Spinal cord (tissue), 10 donors: ENCODE measurements at places on chromosomes 16 and 17. TPM values are rescaled to one million over a fixed set of nuclear protein-coding genes. Genes with fewer than 3 reads are reported as not detected.

The ADAD2 gene
- polyA plus RNA-seq: 0.51 TPM

The CDRT15 gene
- 0.95 TPM for polyA plus RNA-seq

The HBQ1 gene
- polyA plus RNA-seq: 11.6 TPM

The OGFOD1 gene
- polyA plus RNA-seq: 35.1 TPM

The NPIPA3 gene
- polyA plus RNA-seq: 15.6 TPM

The ANKRD40CL gene
- polyA plus RNA-seq: 0.63 TPM

The ZNF287 gene
- polyA plus RNA-seq: 7.3 TPM

The TLCD1 gene
- 7.6 TPM for polyA plus RNA-seq

The ZNF597 gene
- polyA plus RNA-seq: 3.3 TPM

The CLEC19A gene
- polyA plus RNA-seq: 0.65 TPM

The RASL10B gene
- 49.2 TPM for polyA plus RNA-seq

The GRIN2A gene
- polyA plus RNA-seq: 23.8 TPM

The PIK3R6 gene
- 3.2 TPM for polyA plus RNA-seq

The MYADML2 gene
- 2.9 TPM for polyA plus RNA-seq

The NACA2 gene
- polyA plus RNA-seq: 1.2 TPM

The KRTAP16-1 gene
- not detected for polyA plus RNA-seq

The MT1E gene
- polyA plus RNA-seq: 55.8 TPM

The PYY gene
- polyA plus RNA-seq: 0.68 TPM

The ROGDI gene
- 134 TPM for polyA plus RNA-seq

The TMEM88 gene
- 12.1 TPM for polyA plus RNA-seq

The SLC9A5 gene
- 9.1 TPM for polyA plus RNA-seq

The LRRC75A gene
- 12.9 TPM for polyA plus RNA-seq

The NTN3 gene
- 3.0 TPM for polyA plus RNA-seq

The KRT28 gene
- polyA plus RNA-seq: not detected

The ASGR1 gene
- 32.4 TPM for polyA plus RNA-seq

The KCNG4 gene
- 0.33 TPM for polyA plus RNA-seq

The G6PC1 gene
- polyA plus RNA-seq: 0.05 TPM

The MEOX1 gene
- 1.2 TPM for polyA plus RNA-seq

The VMO1 gene
- 2.7 TPM for polyA plus RNA-seq

The CCL5 gene
- polyA plus RNA-seq: 0.60 TPM

The CMTM2 gene
- 1.5 TPM for polyA plus RNA-seq

The SPAG7 gene
- polyA plus RNA-seq: 94.7 TPM

The ZP2 gene
- polyA plus RNA-seq: not detected

The OTOP2 gene
- 0.08 TPM for polyA plus RNA-seq

The SLC35G6 gene
- polyA plus RNA-seq: 0.40 TPM

The SAMD14 gene
- polyA plus RNA-seq: 91.6 TPM

The ACD gene
- polyA plus RNA-seq: 49.3 TPM

The ZG16B gene
- 0.32 TPM for polyA plus RNA-seq

The CA5A gene
- polyA plus RNA-seq: 0.10 TPM

The WNT9B gene
- 0.93 TPM for polyA plus RNA-seq

The CSF3 gene
- not detected for polyA plus RNA-seq

The MRPL28 gene
- 114 TPM for polyA plus RNA-seq

The ENPP7 gene
- 0.08 TPM for polyA plus RNA-seq
